Calu3 (cell line): ENCODE measurements at places on chromosomes 5 and 9. TPM values are rescaled to one million over a fixed set of nuclear protein-coding genes. Genes with fewer than 3 reads are reported as not detected.

DNA sequence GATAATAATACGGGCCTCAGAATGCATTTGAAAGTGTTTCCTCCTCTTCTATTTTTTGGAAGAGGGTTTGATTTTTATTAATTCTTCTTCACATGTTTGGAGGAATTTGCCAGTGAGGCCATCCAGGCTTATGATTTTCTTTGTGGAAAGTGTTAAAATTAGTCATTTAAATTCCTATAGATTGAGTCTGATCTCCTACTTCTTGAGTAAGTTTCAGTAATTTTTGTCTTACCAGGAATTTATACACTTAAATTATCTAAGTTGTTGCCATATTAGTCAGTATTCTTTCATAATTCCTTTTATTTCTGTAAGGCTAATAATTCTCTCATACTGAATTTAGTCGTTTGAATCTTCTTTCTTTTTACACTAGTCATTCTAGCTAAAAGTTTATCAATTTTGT lies 25.2 kb upstream of the HAPLN1 start:
- H3K27ac ChIP-seq: no peak overlapping the region
- no peak for DNase-seq
- no peaks in the 10 kb centered on the region for H3K36me3 ChIP-seq
- H3K27me3 ChIP-seq: no peaks in the 10 kb centered on the region

The ZNG1F gene
- 12.1 and 14.3 TPM in 2 replicates for total RNA-seq

The CLTB gene
- total RNA-seq: 104 and 116 TPM in 2 replicates

GRCh38 chr9:124133727-124134126 lies 122.2 kb downstream of the LHX2 start:
- peak; percentile 41 for DNase-seq
- no peaks in the 10 kb centered on the region for H3K27me3 ChIP-seq
- H3K4me3 ChIP-seq: no peak overlapping the region
- peaks cover 17% of the 10 kb centered on the region for H3K4me1 ChIP-seq
- H3K36me3 ChIP-seq: no peaks in the 10 kb centered on the region
- no peak overlapping the region for H3K27ac ChIP-seq

GRCh38 chr9:34611251-34611810 lies 566 bp downstream of the RPP25L start:
- no peak for DNase-seq
- H3K36me3 ChIP-seq: peaks cover 16% of the 10 kb centered on the region
- no peaks in the 10 kb centered on the region for H3K4me1 ChIP-seq
- H3K27me3 ChIP-seq: no peaks in the 10 kb centered on the region
- peak overlapping the region; percentile 86 for H3K4me3 ChIP-seq
